ENCODE measurements at places on chromosomes 5 and 9.

DNA sequence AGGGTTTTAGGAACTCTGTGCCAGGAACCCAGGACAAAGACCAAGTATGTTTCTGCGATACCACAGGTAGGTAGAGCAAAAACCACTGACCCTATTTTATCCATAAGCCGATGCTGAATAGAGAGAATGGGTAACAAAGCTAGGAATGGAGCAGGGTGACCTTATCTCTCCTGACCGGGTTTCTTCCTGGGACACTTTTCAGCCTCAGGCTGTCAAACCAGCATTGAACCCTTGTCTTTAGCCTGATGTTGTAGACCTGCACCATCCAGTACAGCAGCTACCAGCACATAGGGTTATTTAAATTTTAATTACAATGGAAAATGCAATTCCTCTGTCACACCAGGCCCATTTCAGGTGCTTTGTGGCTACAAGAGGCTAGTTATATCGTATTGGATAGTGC, 43.1 kb upstream of the DMRT3 start:
- no peak for DNase-seq

DNA sequence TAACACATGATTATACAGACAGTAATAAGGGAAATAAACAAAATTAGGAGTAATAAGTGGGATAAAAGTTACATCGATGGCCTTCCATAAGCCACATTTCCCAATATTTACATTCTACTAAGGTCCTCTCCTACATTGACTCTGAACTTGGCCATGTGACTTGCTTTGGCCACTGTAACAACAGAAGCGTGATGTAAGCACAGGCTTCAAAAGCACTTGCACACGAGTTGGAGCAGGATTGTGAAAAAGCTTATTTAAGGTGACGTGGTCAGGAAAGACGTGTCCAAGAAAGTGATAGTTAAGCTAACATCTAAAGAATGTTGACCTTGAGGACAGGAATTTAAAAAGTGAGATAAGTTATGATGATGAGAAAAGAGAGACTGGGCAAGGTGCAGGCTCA, 9.8 kb upstream of the CEMIP2 start:
- no peak for DNase-seq

DNA sequence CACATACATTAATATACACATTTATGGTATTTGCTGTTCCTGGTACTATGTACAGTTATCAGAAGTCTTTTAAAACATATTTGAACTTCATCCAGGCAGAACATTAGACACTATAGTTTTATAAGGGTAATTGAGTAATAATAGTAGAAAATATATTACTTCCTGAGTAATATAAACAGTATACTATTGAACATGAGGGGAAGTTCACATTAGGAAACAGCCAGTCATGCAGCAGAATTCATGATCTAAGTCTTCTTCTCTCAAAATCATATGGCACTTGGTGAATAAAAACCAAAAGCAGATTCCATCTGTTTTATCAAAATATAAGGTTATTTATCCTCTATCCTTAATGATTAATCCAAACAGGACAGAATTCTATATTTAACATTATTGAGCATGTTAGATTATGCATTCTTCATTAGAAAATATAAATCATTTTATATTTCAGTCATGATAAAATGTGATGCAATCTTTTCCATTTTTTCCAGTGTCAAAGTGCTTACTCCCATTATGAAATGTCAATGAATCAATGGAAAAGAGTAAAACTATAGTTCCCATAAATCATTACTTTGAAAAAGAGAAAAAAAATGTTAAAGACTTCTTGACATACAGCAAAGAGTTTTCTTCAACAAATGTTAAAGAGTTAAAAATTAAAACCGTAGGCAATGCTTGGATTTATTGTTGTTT, 584.3 kb upstream of the TUSC1 start:
- DNase-seq, result no peak

GRCh38 chr5:3429962-3430361, 165.7 kb upstream of the IRX1 start:
- DNase-seq, result no peak

DNA sequence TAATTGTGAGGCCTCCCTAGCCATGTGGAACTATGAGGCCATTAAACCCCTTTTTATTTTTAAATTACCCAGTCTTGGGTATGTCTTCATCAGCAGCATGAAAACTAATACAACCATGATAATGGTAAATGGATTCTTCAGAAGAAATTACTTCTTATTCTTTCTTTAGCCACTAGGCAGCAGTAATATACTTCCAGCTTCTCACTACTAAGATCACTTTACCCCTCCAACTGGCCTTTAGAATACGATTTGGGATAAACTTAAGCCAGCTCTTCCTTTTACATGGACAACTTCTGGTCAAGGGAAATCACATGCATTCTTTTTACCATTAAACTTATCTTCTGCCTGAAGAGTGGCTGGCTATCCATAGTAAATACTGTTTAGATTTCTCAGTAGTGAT, 355.4 kb downstream of the MAN2A1 start:
- DNase-seq, result no peak

GRCh38 chr9:71269859-71270258, 148.4 kb upstream of the TRPM3 start:
- no peak for DNase-seq

DNA sequence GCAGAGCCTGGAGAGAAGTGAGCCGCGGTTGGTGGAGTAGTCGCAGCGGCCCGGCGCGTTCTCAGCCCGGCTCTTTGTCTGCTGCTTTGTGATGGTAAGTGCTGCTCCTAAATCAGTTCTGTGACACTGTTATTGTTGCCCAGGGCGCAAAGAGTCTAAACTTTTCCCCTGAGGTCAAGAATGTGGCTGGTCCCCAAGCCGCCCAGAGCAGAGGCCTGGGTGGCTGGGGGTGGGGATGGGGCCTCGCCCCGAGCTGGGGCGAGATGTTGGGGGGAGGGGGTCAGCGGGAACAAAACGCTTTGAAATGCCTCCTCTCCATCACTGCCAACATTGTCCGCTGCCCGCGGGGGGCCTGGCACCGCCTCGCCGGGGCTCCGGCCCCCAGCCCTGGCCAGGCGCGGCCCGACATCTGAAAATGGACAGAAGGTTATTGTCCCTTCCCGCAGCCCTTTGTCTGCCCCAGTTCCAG, 11.7 kb upstream of the CERCAM start:
- DNase-seq, result no peak

GRCh38 chr9:21801683-21802417, 586 bp upstream of the MTAP start:
- DNase-seq, result no peak

GRCh38 chr5:89457411-89458331, 574.7 kb upstream of the MEF2C start:
- DNase-seq, result no peak

DNA sequence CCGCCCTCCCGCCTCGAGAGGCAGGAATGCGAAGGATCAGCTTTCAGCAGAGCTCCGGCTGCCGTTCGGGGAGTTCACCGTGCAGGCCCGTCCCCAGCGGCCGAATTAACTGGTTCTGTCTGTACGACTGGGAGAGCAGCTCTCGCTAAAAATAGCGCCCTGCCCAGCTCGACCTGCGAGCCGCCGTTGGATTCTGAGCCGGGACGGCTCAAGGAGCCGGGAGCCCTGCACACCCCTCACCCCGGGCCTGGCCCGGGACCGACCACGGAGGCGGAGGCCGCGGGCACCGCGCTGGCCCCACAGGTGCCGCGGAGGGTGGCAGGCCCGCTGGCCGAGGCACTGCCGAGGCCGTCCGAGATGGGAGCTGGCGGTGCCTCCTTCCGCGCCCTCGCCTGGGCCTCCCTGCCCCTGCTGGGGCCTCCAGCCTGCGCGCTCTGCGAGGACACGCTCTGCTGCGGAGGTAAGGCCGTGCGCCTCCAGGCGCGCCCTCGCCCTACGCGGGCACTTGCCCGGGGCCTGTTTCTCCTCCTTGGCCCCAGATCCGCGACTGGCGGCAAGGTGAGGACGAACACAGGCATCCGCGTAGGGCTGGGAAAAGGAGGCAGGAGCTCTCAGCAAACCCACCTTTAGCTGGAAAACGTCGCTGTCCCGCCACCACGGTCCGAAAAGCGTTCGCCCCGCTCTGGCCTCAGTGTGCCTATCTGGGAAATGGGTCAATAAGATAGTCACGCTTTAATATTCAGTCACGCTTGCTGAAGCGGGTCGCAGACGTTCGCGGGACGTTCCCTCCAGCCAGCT, 53.1 kb upstream of the DAB2IP start:
- DNase-seq, result no peak

DNA sequence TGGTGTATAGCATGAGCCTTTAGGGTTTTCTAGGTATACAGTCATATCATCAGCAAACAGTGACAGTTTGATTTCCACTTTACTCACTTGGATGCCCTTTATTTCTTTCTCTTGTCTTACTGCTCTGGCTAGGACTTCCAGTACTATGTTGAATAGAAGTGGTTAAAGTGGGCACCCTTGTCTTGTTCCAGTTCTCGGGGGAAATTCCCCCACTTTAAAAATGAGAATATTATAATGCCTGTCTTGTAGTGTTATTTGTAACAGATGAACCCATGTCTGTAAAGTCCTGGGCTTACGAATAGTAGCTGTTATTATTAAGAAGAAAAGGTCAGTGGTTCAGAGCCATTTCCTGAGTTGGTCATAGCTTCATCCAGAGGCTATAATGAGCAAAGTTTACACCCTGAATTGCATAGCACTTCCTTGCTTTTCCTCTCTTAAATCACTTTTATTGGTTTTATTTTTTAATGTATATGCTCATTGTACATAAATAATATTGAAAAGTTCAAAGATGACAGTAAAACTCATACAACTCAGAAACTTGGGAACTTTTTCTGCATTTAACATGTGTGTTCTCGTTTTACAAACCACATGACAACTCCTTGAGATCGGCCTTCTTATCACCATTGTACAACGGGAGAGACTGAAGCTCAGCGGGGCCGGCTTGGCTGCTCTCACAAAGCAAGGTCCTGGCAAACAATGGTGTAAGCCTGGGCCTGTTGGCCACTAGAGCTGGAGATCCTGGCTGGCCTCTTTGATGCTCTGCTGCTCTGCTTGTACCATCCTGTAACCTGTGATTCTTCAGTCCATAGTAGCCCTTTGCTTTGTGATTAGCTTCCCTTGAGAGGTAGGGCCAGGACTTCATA, 85.2 kb downstream of the CYFIP2 start:
- no peak for DNase-seq

GRCh38 chr9:110536822-110537221, 42.7 kb downstream of the SVEP1 start:
- DNase-seq, result no peak

DNA sequence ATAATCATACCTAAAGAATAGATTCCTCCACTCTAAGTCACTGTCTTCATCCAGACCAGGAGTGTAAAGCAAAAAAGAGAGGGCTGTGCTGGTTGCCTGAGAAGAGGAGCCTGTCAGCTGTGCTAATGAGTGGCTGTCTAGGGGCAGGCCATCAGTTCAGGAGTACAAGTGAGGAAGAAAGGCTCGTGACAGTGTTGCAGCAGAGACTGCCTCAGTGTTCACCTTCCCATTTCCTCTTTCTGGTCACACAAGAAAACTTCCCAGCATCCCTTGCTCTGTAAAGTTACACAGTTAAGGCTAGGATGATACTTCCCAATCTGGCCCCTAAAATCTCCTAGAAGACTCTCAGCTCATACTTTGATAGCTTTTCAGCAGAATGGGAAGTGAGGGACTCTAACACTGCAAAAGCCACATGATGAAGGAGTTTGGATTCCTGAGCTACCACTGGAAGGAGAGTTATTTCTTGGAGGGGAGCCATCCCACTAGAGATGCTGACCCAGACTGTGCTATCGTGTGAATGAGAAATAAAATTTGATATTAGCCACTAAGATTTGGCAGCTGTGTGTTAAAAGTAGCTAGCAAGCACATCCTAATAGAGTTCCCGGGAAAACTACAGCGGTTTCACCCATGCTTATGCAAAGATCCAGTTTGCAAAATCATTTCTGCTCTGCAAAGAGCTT, 67.1 kb downstream of the ADAMTS12 start:
- DNase-seq, result no peak

- DNase-seq, result no peak
Measured at GRCh38 chr5:128304791-128305190, 221.2 kb downstream of the SLC12A2 start.

DNA sequence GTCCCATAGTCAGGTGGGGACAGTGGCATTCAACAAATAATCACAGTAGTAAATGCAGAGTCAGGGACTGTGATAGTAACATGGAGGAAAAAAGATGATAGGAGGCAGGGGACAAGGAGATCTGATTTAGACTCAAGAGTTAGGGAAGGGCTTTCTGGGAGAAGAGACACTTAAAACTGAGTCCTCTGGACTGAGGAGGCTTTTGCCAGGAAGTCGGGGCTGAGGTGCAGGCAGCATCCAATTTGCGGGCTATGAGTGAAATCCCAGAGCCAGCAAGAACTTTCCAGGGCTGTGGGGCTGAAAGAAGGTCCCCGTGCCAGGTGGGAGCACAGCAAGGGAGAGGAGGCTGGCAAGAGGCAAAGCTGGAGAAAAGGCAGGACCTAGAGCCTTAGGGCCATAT, 124.1 kb downstream of the KIF4B start:
- no peak for DNase-seq

- DNase-seq, result no peak
Measured at GRCh38 chr5:39299962-39300361, 64.3 kb downstream of the C9 start.

DNA sequence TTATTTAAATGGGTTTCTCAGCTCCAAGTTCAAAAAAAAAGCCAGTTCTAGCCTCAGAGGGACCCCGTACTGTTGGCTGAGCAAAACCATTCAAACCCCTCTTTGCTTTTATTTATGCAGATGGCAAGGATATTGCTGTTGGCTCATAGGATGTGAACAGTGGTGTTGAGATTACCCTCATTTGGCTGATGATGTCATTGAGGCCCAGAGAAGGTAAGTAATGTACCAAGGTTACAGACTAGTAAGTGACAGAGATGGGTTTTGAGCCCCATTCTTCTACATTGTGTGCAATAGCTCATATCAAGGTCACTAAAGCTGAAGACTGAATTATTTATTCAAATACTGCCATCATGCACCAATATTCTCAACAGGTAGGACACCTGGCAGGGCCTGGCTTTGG, 122.2 kb upstream of the PCA3 start:
- DNase-seq, result no peak

DNA sequence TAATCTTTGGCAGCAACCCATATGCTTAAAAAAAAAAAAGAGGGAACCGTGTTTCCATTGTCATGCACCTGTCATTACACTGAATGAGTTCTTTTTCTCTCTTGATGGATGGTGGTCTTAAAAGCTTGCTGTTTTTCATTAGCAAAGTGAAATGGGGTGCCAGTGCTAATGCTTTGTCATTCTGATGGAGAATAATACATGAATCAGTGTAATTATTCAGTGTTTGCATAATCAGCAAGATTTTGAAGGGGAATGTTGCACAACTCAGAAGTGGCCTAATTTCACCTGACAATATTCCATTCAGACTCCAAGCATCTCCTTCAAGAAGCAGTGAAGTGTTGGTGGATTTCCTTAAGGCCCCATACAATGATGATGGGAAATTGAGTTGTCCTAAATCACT, 38.1 kb downstream of the MAP1B start:
- no peak for DNase-seq

Data from activated T-cell treated with anti-CD3 and anti-CD28 coated beads for 48 hours (primary cell).